ENCODE measurements at places on chromosomes 11 and 22.

- no peak for DNase-seq
These were observed 94.3 kb downstream of the GAB2 start for GRCh38 chr11:78323363-78323762.

- DNase-seq, result no peak
These were observed at the start of gene PTPN5 for GRCh38 chr11:18791207-18791968. Gene PTPN5 (minus strand): TSS chr11:18791798. CDS start chr11:18771958, 19,840 bp downstream.

DNA sequence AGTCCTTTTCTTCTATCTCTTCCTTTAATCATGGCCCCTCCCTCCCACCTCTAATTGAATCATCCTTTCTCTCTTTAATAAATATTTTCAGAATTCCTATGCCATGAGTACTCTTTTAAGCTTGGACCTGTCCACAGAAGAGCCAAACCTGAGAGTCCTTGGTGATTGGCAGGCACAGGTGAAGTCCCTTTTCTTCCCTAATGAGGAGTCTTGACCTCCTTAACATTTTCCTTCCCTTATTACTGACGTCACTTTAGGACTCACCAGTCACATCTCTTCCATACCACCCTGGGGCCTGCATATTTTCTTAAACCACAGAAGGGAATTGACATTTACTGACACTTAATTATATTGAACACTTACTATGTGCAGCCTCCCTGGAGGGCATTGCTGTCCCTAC is 41.0 kb upstream of the RASSF10 start:
- no peak for DNase-seq

DNA sequence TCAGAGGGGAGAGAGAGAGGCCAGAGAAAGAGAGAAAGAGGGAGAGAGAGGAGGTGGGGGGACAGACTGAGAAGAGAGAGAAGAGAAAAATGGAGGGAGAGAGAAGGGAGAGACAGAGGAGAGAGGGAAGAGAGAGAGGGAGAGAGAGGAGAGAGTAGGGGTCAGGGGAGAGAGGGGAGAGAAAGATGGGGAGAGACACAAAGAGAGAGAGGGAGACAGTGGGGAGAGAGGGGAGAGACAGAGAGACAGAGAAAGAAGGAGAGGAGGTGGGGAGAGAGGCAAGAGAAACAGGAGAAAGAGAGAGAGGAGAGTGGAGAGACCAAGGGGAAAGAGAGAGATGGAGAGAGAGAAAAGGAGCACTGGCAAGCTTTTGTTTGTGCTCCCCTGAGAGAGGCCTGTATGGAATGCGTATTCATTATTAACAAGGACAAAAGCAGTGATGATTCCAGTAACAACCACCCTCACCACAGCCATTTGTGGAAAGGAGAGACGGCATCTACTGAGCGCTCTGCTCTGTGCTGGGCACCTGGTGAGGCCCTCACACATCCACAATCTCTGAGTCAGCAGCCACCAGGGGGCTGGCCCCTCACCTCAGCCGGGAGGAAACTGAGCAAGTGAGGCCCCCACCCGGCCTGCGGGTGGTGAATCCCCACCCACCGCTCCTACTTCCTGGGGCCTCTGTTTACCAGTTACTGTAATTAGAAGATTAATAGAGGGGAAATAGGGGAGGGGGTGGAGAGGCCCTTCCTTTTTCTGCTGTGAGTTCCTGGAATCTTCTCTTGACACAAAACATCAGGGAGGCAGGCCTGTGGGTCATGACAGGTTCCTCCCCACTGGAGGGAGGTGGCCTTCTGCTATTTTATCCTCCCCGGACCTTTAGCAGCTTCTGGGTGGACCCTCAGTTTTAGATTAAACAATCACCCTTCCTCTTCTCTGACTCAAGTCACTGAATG is 14.6 kb upstream of the MIAT start:
- DNase-seq, result no peak

GRCh38 chr22:27614650-27615007 is 186.9 kb downstream of the MN1 start:
- no peak for DNase-seq

DNA sequence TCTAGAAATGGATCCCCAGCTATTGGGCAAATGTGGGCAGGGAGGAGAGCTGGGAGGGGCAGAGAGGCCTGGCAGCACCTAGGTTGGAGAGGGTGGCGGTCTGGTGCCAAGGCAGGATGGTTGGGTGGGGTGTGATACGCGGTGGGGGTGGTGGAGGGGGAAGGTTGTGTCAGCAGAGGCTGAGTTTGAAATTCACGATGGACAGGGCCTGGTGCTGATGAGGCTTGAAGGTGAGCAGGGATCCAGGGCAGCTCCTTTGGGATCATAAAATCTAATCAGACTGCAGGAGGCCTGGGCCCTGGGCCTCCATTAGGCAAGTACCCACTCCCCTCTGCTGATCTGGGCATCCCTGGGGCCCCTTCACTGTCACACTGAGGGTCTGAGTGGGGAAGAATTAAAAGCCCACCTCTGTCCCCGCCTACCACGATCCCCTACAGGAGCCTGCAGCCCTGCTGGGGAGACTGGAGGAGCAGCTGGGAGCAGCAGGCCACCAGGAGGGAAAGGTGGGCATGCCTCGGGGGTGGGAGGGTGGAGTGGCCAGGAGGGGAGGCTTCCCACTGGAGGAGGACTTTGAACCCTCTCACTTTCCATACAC is 24.0 kb downstream of the IGLL1 start:
- DNase-seq, result no peak

- DNase-seq, result peak; percentile 74
These were observed 1.6 kb downstream of the MCAM start for GRCh38 chr11:119315131-119316015.

GRCh38 chr22:19062943-19063308 is 59.3 kb downstream of the DGCR2 start:
- no peak for DNase-seq

- no peak for DNase-seq
These were observed 269.0 kb downstream of the ST3GAL4 start for GRCh38 chr11:126624506-126624905.

DNA sequence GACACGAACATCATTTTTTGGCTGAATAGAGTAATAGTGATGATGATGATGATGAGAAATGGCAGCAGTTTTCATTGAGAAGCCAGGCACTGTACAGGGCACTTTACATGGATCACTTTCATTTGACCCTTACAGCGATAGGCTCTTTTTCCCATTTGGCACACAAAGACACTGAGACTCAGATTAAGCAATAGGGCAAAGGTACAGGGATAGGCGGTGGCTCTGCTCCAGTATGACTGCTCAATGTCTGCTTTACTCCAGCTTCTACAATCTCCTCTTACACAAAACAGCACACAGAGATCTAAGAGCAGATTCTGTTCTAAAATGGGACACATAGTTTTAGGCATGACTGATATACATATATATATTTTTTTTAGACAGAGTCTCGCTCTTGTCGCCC is 40.6 kb downstream of the MPPED2 start:
- DNase-seq, result no peak

GRCh38 chr22:26828311-26828710 is 170.9 kb downstream of the MIAT start:
- no peak for DNase-seq

- no peak for DNase-seq
These were observed 144.1 kb downstream of the MIAT start for GRCh38 chr22:26801449-26801848.

DNA sequence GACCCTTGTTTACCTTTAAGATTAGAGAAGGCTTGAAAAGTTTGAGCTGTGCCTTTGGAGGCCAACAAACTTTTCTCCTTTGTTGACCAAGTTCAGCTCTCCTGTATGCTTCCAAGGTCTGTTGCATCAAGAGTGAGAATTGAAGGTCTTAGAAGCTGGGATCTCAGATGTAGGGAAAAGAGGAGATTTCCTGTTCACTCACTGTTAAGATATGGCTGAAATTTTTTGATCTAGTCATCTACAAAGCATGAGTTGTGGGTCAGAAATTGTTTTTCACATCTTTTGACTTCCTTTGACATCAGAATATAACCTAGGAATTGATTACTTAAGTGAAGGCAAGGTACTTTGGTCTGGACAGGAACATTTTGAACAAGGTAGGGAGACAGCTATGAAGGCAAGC is 12.1 kb downstream of the OR51B4 start:
- no peak for DNase-seq

GRCh38 chr22:49413551-49413950 is 414.1 kb downstream of the BRD1 start:
- no peak for DNase-seq

DNA sequence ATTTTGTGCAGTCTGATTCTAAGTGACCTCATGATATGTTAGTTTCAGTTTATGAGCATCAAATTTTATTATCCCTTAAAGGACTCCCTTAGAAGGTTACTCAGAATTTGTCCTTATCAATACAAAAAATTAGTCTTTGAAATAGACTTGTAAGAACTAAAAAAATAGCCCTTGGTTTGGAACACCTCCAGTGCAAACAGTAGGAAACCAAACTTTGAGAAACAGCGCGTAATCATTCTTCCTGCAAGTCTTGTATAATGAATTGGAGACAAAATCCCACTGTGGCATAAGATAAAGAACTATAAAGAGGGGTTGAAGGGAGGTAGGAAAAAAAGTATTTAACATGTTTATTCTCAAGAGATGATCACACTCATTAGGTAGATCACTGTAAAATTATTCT is 10.8 kb upstream of the MSANTD4 start:
- DNase-seq, result no peak

DNA sequence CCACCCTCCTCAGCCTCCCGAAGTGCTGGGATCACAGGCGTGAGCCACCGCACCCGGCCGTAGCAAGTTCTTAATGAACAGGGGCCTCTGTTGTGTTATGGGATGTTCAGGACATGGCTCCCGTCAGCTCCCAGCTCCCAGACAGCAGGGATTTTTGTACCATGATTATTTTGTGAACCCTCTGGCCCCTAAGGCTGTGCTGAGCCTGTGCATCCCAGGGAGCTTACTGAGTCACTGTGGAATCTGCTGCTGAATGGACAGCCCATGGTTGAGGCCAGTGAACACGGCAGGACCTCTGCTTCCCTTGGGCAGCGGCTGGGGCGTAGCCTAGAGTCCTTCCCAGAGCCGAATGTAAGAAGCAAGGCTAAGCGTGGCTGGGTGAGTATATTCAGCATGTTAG is 245.2 kb downstream of the NTM start:
- no peak for DNase-seq

- DNase-seq, result no peak
These were observed 482.0 kb upstream of the B3GAT1 start for GRCh38 chr11:134893810-134894685.

DNA sequence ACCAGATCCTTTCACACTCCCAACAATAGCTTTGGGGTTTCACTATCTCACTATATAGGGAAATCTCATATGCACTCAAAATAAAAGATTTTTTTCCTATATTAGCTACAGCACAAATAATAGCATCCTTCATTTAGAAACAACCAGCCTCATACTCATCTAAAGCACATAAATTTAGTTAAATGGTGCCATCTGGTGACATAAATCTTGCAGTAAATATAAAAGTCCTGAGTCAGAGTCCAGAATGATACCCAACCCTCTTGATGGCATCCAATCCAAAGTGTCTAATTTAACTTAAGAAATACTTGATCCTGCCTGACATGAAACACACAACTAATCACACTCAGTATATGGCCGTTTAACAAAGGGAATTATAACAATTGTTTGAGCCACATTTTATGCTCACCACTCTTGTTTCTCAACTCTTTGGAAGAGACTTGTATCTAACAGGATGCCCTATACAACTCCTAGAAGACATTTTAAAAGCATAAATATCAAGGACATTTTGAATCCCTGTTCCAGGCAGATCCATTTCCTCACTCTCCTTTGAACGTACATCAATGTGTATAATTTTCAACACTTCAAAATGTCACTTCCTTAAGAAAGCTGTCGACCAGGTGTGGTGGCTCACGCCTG is 36.2 kb downstream of the DLG2 start:
- no peak for DNase-seq

GRCh38 chr11:131300439-131300717 is 70.0 kb upstream of the NTM start:
- DNase-seq, result no peak

- DNase-seq, result no peak
These were observed 717.9 kb downstream of the OPCML start for GRCh38 chr11:132814410-132814809.

DNA sequence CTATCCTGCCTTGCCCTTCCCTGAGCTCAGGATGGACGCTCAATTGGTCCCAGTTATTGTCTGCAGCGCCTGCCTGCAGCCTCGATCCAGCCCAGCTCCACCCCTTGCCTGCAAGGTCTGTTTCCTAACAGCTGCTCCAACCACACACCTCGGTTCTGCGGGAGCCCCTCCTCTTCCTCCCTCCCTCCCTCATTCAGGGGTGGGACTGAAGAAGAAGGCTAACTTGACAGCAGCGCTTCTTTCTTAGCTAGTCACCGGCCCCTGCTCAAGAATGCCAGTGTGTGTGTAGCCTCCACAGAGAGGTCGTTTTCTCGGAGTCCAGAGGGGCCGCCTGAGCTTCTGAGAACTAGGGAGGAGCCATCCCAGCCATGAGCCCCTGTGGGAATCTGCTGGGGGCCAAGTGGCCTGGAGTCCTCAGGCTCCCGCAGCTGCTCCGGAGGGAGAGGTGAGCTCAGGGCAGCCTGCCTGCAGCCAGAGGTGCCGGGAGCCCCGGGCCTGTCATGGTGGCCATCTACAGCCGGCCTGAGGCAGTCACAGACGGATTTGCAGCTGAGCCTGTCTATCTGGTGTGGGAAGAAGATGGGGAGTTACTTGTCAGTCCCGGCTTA is 36.1 kb downstream of the LIMK2 start:
- DNase-seq, result no peak

GRCh38 chr11:69918938-69919650 is 99.9 kb upstream of the FGF3 start:
- DNase-seq, result peak; percentile 12
